NCI-H748 treated with DMSO at 0.1 percent for 48 hours (cell line): ENCODE measurements at places on chromosomes 11 and 22.
A peak's percentile ranks its signal among the peaks of the same experiment; 100 is the strongest.

- no peak for DNase-seq
These were observed 11.7 kb downstream of the PHRF1 start for GRCh38 chr11:587978-588380.

GRCh38 chr22:49046546-49047361, 780.9 kb downstream of the BRD1 start:
- DNase-seq: peak; percentile 65

GRCh38 chr22:23270212-23270733, 90.0 kb downstream of the BCR start:
- no peak for DNase-seq

DNA sequence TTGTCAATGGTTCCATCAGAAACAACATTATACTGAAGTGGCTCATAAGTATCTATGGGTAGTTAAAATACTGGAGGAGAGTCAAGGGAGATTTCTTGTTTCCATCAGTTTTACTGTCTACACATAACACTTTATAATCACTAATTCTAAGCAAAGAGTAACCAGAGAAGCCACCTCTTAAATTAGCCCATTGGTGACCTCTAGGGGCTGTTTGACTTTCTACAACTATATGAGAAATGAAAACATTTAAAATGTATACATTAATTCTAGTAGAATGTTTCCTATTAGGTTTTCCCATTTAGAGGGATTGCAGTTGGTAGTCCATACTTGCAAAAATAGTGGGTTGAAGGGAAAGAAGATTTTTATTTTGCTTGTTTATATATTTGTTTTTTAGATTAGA, 504.3 kb downstream of the FAM181B start:
- peak; percentile 9 for DNase-seq

GRCh38 chr11:67522338-67522737, 908 bp downstream of the CABP2 start:
- DNase-seq: no peak

DNA sequence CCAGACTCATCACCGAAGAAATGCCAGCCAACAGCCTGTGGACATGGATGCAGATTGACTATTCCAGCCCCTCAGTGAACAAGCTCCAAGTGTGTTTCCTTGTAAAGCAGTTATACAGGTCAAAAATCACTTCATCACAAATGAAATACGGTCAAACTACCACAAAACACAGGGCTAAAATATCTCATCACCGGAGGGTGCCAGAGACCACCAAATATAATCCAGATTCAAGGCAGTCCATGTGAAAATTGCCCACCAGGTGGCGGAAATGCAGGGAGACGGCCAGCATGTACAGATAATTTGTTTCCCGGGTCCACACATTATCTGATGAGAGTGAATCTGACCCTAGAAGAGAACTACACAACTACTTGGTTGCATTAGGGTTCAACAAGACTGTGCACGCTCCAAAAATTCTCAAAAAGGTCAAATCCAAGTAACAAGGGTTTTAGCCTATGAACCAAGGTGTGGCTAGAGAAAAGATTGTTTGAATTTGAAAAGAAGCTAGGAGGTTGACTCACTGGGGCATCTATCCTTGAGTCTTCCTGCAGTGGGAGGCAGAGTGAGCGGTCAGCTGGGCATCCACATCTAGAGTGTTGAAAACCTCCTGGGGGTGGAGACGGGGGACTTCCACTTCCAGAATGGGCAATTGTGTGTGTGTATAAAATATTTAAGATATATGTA, 71.7 kb downstream of the IGLL5 start:
- peak; percentile 48 for DNase-seq

GRCh38 chr11:112795142-112795815, 165.9 kb upstream of the NCAM1 start:
- no peak for DNase-seq

- peak; percentile 47 for DNase-seq
These were observed 39.4 kb downstream of the IRAG1 start for GRCh38 chr11:10653946-10654810.

DNA sequence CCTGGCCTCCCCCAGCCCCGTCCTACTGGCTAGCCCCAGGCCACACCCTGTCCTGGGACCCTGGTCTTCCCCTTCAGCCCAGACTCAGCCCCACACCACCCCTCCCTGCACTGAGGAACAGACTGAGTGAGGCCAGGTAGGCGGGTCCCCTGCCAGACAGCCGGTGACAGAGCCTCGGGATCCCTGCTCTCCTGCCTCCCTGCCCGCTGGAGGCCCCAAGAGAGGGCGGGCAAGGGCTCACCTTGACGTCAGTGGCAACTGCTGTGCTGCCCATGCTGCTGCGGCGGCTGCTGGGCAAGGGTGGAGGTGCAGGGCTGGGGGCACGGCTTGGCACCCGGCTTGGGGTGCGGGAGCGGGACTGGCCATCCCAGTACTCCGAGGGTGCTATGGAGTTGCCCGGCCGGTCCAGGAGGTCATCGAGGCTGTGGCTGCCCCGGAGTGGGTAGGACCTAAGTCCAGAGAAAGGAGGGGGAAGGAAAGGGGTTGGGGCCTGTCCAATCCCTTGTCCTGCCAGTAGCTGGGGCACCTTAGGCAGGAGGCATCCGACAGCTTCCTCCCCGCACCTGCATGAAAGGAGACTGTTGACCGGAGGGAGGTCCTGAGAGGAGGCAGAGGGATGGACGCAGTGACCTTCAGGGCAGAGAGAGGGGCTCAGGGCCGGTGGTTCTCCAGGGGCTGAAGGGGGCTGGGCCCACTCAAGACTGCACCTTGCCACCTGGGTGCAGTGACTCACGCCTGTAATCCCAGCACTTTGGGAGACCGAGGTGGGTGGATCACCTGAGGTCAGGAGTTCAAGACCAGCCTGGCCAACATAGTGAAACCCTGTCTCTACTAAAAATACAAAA, 2.2 kb upstream of the SLC16A8 start:
- no peak for DNase-seq

DNA sequence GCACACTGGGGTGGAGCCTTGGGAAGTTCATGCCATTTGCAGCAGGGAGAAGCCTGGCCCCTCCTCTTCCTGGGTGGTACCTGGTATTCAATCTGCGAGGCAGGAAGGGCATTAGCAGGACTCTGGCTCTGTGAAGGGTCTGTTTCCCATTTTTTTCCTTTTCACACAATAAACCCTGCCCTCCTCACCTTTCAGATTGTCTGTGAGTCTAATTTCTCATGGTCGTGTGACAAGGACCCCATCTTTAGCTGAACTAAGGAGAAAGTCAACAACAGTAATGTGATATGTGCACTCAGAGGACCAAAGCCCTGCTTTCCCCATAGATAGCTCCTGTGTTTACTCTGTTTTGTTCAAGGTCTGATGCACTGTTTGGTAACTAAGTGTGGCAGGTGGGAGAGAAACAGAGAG, 26.6 kb upstream of the CASP4 start:
- peak; percentile 92 for DNase-seq

DNA sequence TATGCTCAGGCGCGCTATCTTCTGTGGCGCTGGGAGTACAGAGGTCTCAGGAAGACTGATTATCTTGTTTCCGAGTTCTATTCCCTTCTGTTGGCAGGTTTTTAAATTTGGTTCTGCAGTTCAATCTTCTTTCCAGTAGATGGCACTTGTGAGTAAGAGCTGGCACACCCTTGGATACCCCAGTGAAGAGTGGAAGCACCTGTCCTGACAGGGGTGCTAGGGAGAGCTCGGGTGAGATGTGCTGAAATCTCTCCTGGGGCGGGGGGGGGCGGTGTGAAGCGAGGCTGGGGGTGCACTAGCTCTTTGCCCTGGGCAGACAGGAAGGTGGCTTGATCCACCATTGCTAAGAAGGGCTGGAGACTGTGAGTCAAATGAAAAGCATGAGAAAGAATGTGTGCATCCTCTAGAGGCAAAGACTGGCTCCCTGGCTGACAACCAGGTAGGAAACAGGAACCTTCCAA, 679.9 kb upstream of the CCDC179 start:
- peak; percentile 13 for DNase-seq

- DNase-seq: no peak
These were observed 28.9 kb downstream of the SLC22A12 start for GRCh38 chr11:64619811-64620380.

GRCh38 chr11:120201653-120202052, 9.2 kb upstream of the OAF start:
- DNase-seq: no peak

DNA sequence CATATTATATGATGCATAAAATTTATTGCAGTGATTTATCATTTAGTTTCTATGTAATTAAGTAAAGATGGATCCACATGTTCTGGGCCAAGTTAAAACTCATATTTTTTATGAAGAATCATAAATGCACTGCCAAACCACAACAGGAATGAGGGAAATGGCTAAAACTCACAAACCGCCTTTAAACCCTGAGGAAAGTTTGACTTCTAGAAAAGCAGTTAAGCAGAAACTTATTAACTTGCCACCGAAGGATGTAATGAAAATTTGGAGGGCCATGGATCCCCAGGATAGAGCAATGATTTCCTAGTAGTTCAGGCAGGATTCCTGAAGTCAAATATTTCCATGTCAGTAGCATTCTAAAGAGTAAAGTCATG, 218.3 kb upstream of the CTSC start:
- DNase-seq: no peak

GRCh38 chr11:114085965-114086793, 26.7 kb downstream of the ZBTB16 start:
- DNase-seq: peak; percentile 77

DNA sequence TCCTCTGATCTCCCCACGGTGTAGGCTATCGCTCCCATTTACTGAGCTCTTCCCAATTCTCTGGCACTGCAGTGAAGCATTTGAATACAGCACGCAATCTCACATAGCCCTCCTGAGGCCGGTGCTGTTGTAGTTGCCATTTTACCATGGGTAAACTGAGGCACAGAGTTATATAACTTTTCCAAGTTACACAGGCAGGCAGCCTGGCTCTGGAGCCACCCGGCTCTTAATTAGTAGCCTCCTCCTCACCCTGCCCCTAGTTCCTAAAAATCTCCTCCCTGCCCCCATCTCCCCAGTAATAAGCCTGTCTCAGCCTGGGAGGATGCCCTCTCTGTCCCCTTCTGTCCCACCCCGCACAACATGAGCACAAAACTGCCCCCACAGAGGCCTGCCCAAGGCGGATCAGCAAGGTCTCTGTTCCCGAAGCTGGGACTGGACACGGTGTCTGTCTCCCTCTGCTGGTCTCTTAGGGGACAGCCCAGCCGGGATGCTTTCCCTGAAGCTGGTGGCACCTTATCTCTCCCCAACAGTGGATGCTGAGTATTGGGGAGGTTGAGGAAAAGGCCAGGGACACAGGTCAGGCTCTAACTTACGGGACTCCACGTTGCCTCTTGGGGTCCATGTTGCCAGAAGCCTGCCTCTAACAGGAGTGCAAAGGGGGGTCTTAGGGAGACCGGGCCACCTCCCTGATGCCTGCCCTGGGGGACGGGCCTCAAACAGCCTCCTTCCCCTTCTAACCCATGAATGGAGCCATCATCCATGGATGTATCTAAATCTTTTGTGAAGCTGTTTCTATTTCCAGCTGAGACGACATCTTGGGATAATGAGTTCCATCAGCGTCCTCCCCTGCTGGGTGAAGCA, 9.1 kb upstream of the CLCF1 start:
- DNase-seq: peak; percentile 23

GRCh38 chr11:25990406-25990805, 341.5 kb upstream of the ANO3 start:
- no peak for DNase-seq

GRCh38 chr22:50318356-50318697, 8.5 kb downstream of the DENND6B start:
- no peak for DNase-seq

- no peak for DNase-seq
These were observed 37.2 kb downstream of the CKAP5 start for GRCh38 chr11:46808799-46809431.

DNA sequence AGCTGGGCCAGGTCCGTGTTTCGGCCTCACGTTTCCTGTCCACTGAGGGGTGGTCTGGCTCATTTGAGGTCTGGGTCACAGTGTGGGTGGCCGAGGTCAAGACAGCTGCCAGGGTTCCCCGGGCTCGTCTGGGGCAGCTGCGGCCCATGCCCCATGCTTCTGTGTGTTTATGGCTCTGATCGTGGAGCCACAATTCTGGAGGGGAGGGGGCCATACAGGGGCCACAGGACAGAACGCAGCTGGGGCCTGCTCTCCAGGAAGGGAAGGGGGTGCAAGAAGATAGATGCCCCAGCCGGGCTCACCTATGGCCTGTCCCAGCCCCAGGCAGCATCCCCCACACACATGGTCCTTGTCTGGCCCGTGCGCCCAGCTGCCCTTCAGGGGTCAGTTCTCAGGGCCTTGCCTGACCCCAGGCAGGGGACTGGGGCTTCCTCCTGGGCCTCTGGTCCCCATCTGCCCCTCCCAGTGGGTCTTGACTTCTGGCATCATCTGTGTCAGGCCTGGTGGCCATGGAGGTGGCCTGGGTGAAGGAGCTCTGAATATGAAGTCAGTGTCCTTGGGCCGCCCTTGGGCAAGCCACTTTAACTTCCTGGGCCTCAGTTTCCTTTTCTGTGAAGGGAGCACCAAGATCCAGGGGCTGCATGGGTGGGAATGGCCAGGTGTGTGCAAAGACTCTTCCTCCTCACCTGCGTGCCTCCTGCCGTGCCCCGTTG, 8.4 kb downstream of the TSPAN32 start:
- DNase-seq: no peak

DNA sequence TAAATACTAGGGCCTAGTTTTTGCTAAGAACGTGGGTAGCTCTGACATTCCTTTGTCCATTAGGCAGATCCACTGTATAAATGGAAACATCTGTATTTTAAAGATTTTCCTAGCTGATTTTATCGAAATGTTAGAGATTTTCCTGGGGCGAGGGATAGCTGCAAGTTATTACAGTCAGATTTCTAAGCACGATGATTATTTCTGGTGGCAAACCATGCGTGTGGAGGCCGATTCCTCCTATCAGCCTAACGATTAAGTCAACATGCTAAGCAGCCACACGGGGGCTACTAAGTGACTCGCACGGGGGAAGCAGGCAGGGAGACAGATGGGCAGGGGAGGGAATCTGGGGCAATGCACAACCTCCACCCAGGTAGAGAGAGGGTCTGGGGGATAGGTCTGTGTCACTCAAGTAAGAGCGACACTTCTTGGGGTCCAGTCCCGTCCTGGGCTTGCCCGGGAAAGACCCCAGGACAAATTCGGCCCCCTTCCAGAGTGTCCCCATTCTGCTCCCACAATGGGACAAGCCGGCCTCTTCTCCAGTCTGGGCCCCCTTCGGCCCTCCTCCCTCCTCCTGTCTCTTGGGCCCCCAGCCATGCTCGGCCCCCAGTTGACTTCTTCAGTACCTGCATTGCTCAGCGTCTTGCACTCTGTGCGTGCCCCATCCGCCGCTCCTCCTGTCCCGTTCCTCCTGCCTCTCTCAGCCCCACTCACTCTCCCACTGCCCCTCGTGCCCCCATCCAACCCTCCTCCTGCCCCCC, 571 bp downstream of the C11orf24 start:
- peak; percentile 52 for DNase-seq

- no peak for DNase-seq
These were observed 49.0 kb upstream of the CYP2D6 start for GRCh38 chr22:42179616-42180015.

DNA sequence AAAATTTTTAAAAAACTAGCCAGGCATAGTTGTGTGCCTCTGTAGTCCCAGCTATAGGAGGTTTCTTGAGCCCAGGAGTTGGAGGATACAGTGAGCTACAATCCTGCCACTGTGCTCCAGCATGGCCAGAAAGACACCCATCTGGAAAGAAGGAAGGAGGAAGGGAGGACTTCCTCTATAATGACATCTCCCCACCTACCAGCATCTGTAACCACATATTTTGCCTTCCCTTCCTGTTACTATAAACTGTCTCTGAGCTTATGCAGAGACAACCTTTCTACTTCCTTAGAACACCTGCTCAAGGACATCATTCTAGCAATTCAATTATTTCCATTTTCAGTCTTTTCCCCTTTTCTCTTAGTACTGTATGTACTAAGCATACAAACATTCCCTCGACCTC, 2.2 kb upstream of the NUP160 start:
- no peak for DNase-seq

GRCh38 chr11:134124660-134125451, 56.0 kb downstream of the JAM3 start:
- no peak for DNase-seq
